ENCODE measurements at places on chromosomes 7 and 10.

DNA sequence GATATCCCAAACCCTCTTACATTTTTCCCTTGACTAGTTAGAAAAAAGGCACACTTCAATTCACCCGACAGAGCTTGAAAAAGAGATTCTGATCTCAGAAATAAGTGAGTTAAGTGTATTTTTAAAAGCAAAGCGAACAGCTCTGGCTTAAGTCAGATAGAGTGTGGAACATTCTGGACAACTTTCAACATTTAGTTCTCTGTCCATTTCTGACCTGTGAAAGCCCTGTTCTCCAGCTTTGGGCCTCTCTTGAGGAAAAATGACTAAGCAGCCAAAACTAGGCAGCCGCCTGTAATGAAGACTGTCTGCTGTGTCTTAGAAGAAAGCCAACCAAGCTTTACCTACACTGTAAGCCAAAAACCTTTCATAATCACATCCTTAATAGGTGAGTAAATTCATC lies 50.5 kb downstream of the CDK6 start:
- DNase-seq: peak; percentile 94

DNA sequence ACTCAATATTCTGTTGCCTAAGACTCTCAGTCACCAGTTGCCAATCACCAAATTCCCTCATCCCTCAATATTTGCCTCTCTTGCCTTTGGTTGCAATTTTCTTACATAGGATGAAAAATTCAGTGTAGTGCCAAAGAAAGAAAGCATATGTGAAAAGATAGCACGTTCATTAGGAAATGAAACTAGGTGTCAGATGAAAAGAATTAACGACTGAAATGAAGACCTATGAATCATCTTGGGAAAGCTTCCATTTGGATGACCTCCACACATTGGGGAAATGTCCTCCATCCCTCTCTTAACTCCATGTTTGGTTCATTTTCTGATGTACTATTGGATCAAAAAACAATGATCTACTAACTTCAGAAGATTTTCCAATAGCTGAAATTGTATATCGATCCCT lies 145.1 kb upstream of the MEOX2 start:
- no peak for DNase-seq

DNA sequence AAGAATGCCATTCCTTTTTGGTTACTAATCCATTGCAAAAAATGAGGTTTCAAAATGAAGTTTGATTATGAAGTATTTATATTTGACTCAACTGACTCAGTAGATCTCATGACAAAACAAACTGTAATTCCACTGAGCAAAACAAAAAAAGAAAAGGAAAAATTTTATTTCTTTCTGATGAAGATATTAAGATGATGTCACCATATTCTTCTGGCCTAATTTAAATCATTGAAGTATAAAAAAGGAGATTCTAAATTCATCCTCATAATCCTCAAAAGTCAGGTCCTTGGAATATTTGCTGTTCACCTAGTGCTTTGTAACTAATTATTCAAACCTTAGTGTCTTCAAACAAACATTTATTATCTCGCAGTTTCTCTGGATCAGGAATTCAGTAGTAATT lies 1183.7 kb downstream of the CNTNAP2 start:
- DNase-seq: no peak

- DNase-seq: no peak
Measured at GRCh38 chr10:23015021-23015707, 80.2 kb upstream of the MSRB2 start.

DNA sequence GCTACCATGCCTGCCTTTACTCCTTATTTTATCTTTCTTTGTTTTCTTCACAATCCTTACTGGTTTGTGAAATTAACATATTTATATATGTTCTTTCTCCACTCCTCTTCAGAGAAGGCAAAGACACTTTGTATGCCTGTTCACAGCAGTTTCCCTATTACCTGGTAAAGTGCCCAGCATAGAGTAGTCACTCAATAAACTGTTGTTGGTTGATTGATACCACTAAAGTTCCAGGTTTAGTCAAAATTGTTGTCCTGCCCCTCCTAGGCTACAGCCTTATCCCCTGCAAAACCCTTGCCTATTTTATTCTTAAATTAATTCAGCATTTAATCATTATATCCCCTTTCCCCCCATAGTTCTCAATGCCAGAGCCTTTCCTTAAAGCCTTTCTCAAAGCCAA lies 76.1 kb downstream of the POLL start:
- DNase-seq: no peak
